ENCODE measurements at places on chromosomes 7 and 10.
A peak's percentile ranks its signal among the peaks of the same experiment; 100 is the strongest.

DNA sequence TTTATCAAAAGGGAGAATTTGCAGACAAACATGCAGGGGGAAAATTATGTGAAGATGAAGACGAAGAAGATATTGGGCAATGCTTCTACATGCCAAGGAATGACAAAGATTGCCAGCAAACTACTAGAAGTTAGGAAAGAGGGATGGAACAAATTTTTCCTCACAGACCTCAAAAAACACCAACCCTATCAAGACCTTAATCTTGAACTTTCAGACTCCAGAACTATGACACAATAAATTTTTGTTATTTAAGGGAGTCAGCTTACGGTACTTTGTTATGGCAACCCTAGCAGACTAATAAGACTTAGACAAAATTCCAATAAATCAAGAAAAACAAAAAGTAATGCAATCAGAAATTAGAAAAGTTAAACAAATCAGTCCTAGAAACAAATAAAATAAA, 280.0 kb upstream of the GNAI1 start:
- H3K27me3 ChIP-seq = no peaks in the 10 kb centered on the region
- H3K4me1 ChIP-seq = peaks cover 5% of the 10 kb centered on the region
- H3K36me3 ChIP-seq = no peaks in the 10 kb centered on the region
- peak; percentile 51 for DNase-seq
- H3K4me3 ChIP-seq = no peak overlapping the region

DNA sequence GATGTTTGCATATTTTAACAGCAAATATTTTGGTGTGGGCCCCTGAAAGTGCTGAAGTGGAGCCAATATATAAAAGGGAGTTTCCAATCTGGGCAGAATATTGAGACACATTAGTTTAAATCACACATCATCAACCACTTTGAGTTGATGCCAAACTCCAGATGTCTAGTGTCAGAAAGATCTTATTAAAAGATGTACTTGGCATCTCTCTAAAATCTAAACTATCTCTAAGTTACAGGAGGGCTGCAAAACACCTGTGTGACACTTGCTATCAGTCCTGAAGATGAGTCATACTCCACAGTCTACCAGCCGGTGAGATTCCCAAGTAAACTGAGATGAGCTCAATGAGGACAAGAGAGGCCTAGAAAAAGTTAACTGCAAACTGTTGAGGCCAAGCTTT, 11.4 kb downstream of the JAZF1 start:
- no peaks in the 10 kb centered on the region for H3K27me3 ChIP-seq
- no peaks in the 10 kb centered on the region for H3K36me3 ChIP-seq
- H3K4me1 ChIP-seq = peaks cover 44% of the 10 kb centered on the region
- peak; percentile 23 for DNase-seq

GRCh38 chr7:106944035-106944665, 79.1 kb downstream of the PIK3CG start:
- no peak overlapping the region for H3K4me3 ChIP-seq
- no peak for DNase-seq

DNA sequence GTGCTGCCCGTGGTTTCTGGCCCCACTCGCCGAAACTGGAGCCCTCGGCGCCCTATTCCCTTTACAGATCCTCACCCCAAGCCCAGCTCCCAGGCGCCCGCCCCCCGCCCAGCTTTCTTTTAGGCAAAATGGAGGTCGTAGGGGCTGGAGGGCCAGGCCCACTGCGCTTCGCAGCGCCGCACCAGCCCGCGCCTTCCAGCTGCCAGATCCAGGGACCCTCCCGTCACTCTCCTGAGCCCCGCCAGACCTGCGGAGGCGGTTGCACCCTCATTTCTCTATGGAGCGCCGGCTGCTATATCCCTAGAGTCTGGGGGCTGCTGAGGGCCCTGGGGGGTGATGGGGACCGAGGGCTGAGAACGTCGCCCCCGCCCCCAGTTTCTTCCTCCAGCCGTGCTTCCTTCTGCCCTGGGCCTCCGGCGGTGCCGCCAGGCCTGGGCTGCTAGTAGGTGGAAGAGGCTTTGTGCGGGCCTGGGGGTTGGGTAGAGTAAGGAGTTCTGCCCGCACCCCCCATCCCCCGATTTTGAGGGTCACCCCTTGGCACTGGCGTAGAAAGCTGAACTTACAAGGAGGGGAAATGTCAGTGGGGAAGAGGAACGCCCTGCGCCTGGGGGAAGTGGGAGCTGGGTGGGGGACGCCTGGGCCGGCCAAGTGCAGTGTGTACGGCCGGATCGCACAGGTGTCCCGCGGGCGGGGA, 1.0 kb downstream of the GNB2 start:
- peak overlapping the region; percentile 92 for H3K27ac ChIP-seq
- H3K36me3 ChIP-seq = peaks cover 4% of the 10 kb centered on the region
- peak overlapping the region; percentile 98 for H3K4me3 ChIP-seq
- H3K4me1 ChIP-seq = no peaks in the 10 kb centered on the region

GRCh38 chr7:71442492-71443190, 310.7 kb downstream of the GALNT17 start:
- DNase-seq = no peak
- H3K4me1 ChIP-seq = no peaks in the 10 kb centered on the region
- H3K36me3 ChIP-seq = no peaks in the 10 kb centered on the region
- no peak overlapping the region for H3K4me3 ChIP-seq
- H3K27ac ChIP-seq = no peak overlapping the region

DNA sequence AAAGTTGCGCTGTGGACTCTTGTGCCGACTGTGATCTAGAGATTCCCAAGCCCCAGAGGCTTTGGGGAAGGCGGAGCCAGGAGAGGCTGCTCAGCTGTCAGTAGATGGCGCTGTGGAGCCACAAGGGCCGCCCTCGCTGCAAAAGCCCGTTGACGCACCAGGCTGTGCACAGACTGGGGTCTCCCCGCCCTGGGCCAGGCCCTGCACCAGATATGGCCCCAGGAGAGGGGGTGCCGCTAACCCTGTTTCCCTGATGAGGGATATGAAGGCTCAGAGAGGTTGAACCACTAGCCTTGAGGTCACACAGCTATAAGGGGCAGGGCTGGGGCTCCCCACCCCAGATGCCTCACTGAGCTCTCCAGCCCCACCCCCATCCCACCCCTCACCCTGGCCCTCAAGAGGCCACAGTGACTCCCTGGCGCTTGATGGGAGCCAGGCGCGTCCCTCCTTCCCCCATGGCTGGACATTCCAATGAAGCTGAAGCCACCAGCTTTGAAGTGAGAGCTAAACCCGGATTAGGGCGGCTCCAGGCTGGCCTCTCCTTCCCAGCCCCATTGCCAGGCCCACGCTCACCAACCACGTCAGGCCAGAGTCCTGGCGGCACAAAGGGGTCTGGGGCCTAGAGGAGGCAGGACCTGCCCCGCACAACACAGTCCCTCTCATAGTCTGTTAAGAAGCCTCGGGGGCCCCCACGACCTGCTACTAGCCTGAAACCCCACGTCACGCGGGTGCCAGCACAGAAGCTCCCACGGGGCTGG, 26.4 kb downstream of the MYL10 start:
- no peak overlapping the region for H3K4me3 ChIP-seq
- H3K27ac ChIP-seq = no peak overlapping the region
- H3K4me1 ChIP-seq = no peaks in the 10 kb centered on the region
- H3K36me3 ChIP-seq = no peaks in the 10 kb centered on the region
- no peaks in the 10 kb centered on the region for H3K27me3 ChIP-seq
- peak; percentile 81 for DNase-seq

DNA sequence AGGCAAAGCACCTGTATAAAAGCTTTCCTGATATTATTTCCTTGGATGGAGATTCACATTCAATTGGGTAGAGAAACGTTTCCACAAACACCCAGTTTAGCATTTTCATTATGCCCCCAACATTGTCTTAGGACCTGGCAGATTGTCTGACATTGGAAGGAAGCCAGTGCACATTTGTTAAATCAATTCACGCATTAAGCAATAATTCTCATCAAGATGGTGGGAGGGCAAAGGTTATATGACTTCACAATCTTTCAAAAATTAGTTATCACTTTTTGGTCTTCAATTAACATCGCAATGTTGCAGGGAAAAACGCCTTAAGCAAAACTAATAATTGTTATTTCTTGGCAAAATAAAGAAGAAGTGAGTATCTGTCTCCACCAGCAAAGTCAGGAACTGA, 16.4 kb downstream of the OPALIN start:
- no peak overlapping the region for H3K4me3 ChIP-seq
- no peak for DNase-seq
- no peaks in the 10 kb centered on the region for H3K36me3 ChIP-seq
- no peak overlapping the region for H3K27ac ChIP-seq

- no peak overlapping the region for H3K4me3 ChIP-seq
- H3K27ac ChIP-seq = no peak overlapping the region
- no peaks in the 10 kb centered on the region for H3K4me1 ChIP-seq
- DNase-seq = no peak
These were observed 1027.5 kb downstream of the GATA3 start for GRCh38 chr10:9081961-9082360.

- H3K27me3 ChIP-seq = no peaks in the 10 kb centered on the region
- H3K4me1 ChIP-seq = no peaks in the 10 kb centered on the region
- DNase-seq = peak; percentile 85
- H3K4me3 ChIP-seq = no peak overlapping the region
These were observed 6.1 kb downstream of the NYAP1 start for GRCh38 chr7:100489824-100490223.

GRCh38 chr7:125112850-125113249, 183.2 kb upstream of the POT1 start:
- no peaks in the 10 kb centered on the region for H3K36me3 ChIP-seq
- DNase-seq = no peak
- no peaks in the 10 kb centered on the region for H3K27me3 ChIP-seq
- H3K27ac ChIP-seq = no peak overlapping the region
- H3K4me1 ChIP-seq = no peaks in the 10 kb centered on the region

GRCh38 chr7:153404124-153404523, 644.6 kb downstream of the ACTR3B start:
- H3K27me3 ChIP-seq = no peaks in the 10 kb centered on the region
- no peak overlapping the region for H3K27ac ChIP-seq
- no peaks in the 10 kb centered on the region for H3K36me3 ChIP-seq
- no peak overlapping the region for H3K4me3 ChIP-seq
- DNase-seq = no peak
- H3K4me1 ChIP-seq = no peaks in the 10 kb centered on the region

DNA sequence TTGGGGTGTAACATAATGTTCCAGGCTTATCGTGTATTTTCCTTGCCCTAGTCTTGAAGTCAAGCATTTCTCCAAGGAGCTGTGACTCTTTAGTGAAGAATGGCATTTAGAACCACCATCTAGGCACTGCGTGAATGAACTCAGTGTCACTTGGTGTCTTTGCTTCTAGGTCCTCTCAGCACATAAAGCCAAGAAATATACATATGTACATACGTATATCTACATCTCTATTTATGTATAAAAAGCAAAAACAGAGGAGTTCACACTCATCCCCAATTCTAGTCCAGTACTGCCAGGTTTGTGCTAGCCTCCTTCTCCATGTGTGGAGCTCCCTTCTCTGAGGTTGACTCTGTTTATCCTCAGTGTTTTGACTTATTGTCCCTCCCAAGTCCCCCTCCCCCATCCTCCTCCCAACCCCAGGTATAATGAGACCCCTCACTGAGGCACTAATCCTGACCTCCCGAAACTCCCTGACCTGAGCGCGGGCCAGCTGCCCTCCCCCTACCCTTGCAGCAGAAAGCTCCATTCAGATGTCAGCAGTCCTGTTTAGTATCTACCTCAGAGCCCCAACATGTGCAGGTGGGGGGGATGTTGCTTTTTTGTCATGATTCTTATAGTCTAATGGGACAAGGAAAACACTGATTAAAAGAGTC, 61.5 kb downstream of the GDI2 start:
- no peaks in the 10 kb centered on the region for H3K27me3 ChIP-seq
- DNase-seq = no peak
- no peak overlapping the region for H3K4me3 ChIP-seq
- no peaks in the 10 kb centered on the region for H3K4me1 ChIP-seq
- peak overlapping the region; percentile 21 for H3K27ac ChIP-seq

DNA sequence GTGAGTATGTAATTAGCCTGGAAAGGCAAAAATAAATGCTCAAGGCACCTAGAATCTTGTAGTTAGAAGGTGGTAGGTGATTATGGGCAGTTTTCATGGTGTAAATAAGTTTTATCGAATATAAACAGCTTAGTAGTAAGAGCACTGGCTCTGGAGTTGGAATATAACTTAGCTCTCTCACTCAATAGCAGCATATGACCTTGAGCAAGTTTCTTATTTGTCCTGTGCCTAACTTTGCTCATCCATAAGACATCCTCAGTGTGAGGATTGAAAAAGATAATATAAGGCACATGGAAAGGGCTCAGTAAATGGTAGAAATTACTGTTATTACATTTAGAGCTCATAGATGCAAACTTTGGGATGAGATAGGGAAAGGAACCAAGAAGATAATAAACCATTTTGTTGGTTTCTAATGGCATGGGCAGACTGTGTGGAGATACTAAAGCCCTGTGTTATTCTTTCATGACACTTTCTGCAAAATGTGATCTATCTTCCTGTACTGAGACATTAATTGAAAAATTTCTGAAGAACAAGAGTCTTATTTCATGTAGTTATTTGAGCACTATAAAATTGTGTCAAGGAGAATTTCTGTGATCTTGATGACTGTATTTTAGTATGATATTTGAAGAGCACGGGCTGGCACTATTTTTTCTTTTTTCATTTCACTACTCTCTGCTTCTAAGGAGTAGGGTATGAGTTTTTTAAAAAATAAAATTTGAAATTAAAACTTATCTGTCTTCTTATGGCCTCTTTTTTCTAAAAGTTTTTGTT, 3.1 kb downstream of the SLK start:
- H3K4me3 ChIP-seq = peak overlapping the region; percentile 100
- peak overlapping the region; percentile 86 for H3K27ac ChIP-seq
- no peaks in the 10 kb centered on the region for H3K36me3 ChIP-seq

- H3K4me1 ChIP-seq = no peaks in the 10 kb centered on the region
- H3K4me3 ChIP-seq = no peak overlapping the region
- no peaks in the 10 kb centered on the region for H3K27me3 ChIP-seq
- no peak for DNase-seq
- H3K27ac ChIP-seq = no peak overlapping the region
- H3K36me3 ChIP-seq = no peaks in the 10 kb centered on the region
These were observed 15.4 kb downstream of the NRF1 start for GRCh38 chr7:129626896-129627295.

DNA sequence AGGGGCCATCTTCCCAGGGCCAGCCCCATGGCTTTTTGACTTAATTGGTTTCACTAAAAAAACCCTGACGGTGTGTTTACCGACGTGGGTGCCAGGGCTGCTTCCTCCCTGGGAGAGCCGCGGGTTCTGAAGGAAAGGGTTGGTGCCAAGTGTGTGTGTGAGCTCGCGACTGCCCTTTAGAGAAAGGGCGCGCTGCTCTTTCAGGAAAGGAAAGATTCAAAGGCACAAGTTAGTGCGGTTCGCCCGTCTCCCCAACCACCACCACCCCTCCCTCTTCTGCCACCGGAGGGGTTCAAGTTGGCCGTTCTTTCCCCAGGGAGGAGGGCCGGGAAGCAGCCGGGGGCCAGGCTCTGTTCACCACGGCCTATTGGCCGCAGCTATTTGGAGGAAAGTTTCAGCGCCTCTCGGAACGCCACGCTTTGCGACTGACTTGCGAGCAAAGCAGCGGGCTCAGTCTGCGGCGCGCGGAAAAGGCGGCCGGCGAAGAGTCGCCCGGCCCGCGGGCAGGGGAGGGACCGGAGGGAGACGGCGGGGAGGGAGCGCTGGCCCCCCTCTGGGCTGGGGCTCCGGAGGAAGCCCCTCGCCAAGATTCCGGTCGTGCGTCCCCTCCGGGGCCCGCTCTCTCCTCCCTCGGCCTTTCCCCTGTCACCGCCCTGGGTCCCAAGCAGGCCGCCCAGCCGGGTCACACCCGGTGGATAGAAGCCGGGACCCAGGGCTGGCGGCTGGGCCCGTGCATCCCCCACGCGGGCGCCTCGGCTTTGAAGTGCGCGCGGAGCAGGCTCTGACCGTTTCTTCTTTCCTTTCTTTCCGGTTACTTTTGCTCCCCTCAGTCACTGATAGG, 165.9 kb upstream of the PPP1R3A start:
- peak; percentile 65 for DNase-seq
- no peak overlapping the region for H3K27ac ChIP-seq
- no peaks in the 10 kb centered on the region for H3K36me3 ChIP-seq
- H3K4me3 ChIP-seq = peak overlapping the region; percentile 90

Data from GM23248 (cell line).